ENCODE measurements at places on chromosomes 3 and 15.

DNA sequence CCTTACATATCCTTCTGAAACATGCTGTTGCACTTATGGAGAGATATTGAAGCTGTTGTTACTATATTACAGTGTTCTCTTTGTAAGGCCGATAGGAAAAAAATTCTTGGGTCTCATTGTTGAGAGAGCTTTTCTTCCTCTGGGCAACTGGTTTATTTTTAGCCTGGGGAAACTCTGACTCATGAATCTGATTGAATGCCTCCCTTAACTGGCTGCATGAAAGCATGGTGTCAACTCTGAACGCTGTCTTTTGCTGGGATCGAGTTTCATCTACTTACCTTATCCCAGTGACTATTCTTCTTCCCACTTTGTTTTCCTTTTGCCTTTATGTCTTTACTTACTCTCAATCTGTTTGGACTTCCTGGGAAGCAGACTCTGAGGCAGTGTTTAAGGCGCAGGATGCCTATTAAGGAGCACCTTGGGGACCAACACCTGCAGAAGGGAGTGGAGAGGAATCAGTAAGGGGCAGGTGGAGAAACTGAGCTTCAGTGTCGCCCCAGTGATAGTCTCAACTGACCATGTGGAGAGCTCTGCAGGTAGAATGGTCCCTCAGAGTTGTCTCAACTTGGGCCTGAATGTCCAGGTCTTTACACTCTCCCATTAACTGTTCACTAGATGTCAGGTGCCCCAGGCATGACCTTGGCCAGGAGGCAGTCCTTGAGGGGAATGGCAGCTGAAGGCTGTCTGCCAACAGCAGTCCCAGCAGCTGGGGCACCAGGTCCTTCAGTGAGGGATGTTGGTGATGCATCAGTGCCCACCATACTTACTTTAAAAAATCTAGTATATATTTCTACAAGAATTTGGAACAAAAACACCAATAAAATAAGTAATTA is 88.9 kb upstream of the CCNL1 start:
- no peak for DNase-seq

GRCh38 chr3:78201091-78201490 is 1161.2 kb downstream of the ROBO2 start:
- no peak for DNase-seq

DNA sequence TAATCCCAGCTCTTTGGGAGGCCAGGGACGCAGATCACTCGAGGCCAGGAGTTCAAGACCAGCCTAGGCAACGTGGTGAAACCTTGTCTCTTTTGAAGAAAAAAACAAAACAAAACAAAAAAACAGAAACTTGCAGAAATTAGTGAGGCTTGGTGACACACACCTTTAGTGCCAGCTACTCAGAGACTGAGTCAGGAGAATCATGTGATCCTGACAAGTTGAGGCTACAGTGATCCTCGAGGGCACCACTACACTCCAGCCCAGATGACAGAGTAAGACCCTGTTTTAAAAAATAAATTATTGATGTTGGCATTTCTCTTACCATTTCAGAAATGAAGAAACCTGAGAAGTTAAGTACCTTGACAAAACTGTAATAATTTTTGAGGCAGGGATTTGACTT is 44.6 kb upstream of the CCNB2 start:
- no peak for DNase-seq

GRCh38 chr15:25182098-25182478 is 227.3 kb downstream of the SNRPN start:
- no peak for DNase-seq

DNA sequence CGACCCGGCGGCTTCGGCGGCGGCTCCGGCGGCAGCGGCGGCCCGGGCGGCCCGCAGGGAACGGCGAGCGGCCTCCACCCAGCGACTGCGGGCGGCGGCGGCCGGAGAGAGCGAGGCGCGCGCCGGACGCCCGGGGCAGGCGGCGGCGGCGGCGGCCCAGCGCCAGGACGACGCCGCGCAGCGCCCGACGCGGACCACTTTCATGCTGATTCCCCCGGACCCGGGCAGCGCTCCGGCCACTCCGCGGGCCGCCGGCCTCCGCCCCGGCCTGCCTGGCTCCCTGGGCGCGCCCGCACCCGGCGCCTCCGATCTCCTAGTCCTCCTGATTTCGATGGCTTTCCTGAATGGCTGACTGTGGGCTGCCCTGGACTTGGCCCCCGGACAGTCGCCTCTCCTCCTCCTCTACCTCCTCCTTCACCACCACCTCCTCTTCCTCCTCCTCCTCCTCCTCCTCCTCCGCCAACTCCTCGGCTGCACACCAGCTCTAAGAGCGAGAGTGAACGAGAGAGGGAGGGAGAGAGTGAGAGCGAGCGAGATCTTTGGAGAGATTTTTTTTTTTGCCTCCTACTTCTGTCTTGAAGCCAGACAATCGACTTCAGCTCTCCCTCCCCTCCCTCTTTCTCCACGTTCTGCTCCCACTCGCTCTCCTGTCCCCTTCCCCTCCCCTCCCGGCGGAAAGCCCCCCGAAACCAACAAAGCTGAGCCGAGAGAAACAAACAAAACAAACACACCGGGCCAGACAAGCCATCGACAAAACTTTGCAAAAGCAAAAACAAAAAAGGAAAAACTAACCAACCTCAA is 844 bp downstream of the NR2F2 start:
- no peak for DNase-seq

- no peak for DNase-seq
These were observed 59.1 kb downstream of the SMAD6 start for GRCh38 chr15:66760968-66761725.

DNA sequence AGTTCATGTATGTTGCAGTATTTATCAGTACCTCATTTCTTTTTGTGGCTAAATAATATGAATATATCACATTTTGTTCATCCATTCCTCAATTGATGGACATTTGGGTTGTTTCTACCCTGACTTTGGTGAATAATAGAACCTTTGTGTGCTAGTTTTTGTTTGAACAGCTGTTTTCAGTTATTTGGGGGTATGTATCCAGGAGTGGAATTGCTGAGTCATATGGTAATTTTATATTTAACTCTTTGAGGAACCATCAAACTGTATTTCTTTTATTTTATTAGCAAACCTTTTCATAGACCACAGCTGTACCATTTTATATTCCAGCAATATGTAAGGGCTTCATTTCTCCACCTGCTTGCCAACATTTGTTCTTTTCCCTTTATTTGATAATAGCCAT is 38.4 kb upstream of the RBM5 start:
- DNase-seq: no peak

DNA sequence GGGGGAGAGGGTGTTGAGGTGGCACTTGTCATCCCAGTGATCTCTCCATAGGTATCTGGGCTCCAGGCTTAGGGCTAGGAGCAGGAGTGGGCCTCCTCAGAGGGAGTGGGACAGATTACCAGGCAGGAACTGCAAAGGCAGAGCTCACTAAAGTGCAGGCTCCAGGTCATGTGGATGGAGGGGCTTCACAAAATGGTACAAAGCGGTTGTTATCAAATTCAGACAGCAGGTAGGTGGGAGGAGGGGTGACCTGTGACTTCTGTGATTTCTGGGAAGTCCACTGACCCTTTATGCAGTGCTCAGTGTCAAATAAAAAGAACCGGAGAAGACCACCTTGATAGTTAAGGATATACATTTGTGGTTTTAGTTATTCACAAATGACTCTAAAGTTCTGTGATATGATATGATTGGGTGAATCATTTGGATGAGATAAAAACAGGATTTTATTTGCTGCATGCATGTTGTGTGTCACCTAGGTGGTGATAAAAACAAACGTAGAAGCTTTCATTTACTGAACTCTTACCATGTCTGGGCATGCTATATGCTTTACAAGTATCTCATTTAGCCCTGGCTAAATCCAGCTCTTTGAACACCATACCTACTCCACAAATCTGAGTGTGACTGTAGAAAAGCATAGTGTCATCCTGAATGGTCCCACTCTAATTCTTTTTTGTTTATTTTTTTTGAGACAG is 20.2 kb downstream of the ST6GAL1 start:
- no peak for DNase-seq

- no peak for DNase-seq
These were observed 84.9 kb downstream of the THBS1 start for GRCh38 chr15:39665629-39666250.

- no peak for DNase-seq
These were observed 133.5 kb downstream of the APBA2 start for GRCh38 chr15:29018995-29019976.

GRCh38 chr3:28476194-28476593 is 127.6 kb upstream of the AZI2 start:
- no peak for DNase-seq

DNA sequence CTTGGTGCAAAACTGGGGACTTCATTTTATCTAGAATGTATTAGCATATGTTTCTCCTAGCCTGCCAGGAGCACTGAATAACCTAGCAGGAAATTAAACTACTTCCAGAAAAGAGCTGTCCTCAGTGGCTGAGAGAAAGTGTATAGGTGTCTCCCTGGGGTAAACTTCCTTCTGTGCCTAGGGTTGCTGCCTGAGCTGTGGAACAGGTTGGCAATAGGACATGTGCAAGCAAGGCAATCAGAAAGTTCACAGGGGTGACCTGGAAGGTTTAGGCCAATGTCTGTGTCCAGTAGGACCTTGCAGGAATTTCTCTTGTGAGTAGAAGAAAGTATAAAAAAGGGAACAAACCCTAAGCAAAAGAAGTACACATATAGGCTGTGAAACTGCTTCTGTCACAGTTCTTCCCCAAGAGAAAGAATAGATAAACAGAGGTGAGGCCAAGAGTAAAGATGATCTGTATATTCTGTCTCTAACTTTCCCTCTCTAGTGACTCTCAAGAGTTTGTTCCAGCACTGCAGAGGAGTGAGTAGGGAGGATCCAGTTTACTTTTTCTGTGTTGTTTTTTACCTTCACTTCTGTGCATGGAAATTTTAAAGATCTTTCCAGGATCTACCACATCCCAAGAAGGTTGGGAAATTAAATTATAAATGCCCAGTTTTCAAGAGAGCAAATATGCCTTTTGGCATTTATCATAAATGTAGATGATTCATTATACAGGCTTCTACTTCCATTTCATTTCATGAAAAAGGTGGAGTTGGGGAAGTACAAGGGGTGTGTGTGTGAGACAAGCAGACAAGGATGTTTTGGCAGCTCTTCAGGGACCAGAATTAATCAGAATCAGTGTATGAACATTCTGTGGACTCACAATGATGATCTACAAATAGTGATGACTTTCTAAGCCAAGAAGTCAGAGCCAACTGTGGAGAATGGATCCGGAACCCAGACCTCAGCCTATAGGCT is 155.2 kb downstream of the RBPMS2 start:
- no peak for DNase-seq

GRCh38 chr3:194245975-194246561 is 105.1 kb downstream of the CPN2 start:
- DNase-seq: no peak

GRCh38 chr3:100577382-100578008 is 31.9 kb upstream of the ADGRG7 start:
- no peak for DNase-seq

GRCh38 chr15:40142428-40142827 is 18.4 kb upstream of the BUB1B start:
- no peak for DNase-seq

DNA sequence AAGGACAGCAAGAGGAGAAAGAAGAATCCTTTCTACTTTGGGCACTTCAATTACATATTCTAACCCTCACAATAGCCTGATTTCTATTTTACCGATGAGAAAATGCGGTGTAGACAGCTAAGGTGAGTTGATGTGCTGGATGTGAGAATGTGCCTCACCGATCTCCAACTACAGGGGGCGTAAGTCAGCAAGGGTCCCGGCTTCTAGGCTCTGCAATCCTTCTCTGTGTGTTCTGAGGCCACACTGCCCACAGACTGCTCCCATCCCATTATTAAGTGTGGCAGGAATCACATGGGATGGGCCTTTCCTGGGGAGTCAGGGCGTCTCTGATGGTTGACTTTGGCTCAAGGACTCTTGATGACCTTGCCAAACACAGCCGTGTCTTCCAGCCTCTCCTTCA is 23.6 kb upstream of the RPL35A start:
- no peak for DNase-seq

DNA sequence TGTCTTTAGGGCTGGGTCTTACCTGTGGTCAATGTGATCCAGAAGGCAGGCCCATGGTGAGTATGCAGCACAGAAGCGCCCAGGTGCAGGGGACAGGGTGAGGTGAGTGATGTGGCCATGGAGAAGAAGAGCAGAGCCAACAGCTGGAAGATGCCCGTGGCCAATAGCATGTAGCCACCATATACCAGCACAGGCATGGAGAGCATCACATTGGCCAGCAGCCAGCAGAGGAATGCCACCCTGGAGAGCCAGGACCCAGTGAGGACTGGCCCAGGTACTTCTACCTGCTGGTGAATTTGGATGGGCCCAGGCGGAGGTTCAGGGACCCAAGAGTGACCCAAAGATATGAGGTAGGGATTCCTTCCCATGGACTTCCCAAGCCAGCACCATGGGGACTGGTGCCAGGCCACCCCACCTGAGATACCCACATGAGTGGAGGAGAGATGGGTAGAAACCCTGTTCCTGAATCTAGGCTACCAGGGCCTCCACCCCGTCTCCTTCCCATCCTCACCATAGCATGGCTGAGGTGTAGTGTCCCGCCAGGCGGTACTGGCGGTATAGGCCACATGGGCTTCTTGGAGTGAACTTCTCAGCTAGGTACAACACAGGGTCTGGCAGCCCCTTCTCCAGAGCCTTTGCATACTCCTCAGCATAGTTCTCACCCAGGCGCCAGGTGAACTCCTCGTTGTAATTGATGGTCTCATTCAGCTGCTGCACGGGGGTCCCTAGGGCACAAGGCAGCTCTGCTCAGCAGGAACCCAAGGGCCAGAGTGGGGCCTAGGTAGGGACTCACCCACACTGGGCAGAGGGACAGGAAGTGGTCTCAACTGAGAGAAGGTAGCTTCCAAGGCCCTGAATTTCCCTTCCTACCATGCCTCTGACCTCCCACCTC is 6.2 kb downstream of the DUOXA2 start:
- DNase-seq: no peak

GRCh38 chr3:109985943-109986555 is 648.7 kb upstream of the DPPA4 start:
- no peak for DNase-seq

DNA sequence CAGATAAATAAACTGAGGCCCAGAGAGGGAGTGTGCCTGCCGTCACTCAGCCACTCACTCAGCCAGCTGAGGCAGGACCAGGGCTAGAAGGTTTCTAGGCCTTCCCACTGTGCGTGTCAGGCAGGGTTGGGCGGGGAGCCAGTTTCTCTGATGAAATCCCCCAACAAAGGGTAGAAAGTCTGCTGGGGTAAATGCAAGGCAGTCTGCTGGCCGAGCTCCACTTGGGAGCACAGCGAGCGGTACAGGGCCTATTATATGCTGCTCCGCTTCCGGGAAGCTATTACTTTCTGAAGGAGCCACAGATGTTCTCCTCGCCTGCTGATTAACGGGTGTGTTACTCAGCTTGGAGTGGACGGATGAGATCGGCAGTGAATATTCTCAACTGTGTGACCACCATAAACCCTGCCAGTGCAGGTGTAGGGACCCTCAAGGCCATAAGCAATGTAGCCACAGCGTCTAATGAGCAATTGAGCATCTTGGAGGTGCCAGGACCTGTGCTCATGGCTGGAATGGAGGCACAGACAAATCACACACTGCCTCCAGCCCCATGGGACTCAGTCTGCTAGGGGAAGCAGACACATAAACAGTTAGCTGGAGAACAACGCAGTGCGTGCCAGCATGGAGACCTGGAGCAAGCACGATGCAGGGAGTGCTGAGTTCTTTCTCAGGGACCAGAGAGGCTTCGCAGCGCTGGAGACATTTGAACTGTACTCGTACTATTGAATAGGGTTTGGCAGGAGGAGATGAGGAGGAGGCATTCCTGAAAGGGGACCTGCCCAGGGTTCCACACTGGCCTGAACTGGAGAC is 42.1 kb downstream of the CORO2B start:
- DNase-seq: no peak

All from stimulated activated CD4-positive, alpha-beta T cell treated with anti-CD3 and anti-CD28 coated beads, Interleukin-2, amount 100 ng/mL, for 48 hours (primary cell).